ENCODE measurements at places on chromosomes 1 and 21.

- no peak for DNase-seq
Observed at GRCh38 chr21:25360593-25360992, 246.7 kb downstream of the MRPL39 start.

- DNase-seq: no peak
Observed at GRCh38 chr21:35119501-35120047, 70.5 kb upstream of the RUNX1 start.

- no peak for DNase-seq
Observed at GRCh38 chr1:112444269-112444668, 48.3 kb downstream of the CTTNBP2NL start.

- no peak for DNase-seq
Observed at GRCh38 chr1:3225661-3226060, 156.7 kb downstream of the PRDM16 start.

GRCh38 chr21:41766883-41767605 lies at the start of gene RIPK4:
Gene RIPK4 (minus strand): TSS chr21:41767052. CDS start chr21:41767041, 11 bp downstream.
- no peak for DNase-seq

GRCh38 chr1:212518188-212519054 lies 85.7 kb downstream of the NENF start:
- DNase-seq: no peak

- no peak for DNase-seq
Observed at GRCh38 chr1:53344921-53345838, 17.3 kb upstream of the LRP8 start.

DNA sequence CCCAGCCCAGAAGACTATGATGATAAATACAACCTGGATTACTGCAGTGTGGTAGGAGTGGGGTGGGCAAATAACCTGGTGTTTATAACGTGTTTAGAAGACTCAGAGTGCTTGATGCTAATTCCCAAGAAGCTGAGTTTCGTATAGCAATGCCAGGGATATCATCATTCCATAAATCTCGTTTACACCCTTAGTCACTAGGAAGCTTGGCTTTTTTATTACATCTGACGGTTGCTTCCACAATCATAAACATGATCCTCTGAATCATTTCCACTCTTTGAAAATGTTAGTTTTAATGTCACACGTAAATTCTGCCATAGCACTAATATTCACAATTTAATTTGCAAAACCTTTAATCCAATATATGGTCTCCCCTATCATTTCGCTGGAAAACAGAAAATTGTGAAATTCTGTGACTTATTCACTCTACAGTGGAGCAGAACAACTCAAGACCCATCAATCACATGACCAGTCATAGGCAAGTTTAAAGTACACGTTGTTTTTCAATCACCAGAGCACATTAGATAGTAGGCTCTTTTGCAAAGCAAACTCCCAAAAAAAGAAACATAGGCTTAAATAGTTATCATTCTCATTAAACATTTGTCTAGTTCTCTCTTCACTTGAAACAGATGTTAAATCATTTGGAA lies 321.0 kb downstream of the LTN1 start:
- DNase-seq: no peak

DNA sequence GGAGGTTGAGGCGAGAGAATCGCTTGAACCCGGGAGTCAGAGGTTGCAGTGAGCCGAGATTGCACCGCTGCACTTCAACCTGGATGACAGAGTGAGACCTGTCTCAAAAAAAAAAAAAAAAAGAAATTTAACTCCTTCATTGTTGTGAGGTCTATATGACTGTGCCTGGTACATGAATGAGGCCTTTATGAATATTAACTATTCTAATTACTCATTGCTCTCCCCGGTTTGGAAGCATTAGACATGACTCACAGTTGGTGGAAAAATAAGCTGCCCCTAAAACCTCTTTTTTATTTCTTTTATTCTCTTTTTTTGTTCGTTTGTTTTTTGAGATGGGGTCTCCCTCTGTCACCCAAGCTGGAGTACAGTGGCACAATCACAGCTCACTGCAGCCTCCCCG lies 3.3 kb downstream of the NPPB start:
- DNase-seq: no peak

DNA sequence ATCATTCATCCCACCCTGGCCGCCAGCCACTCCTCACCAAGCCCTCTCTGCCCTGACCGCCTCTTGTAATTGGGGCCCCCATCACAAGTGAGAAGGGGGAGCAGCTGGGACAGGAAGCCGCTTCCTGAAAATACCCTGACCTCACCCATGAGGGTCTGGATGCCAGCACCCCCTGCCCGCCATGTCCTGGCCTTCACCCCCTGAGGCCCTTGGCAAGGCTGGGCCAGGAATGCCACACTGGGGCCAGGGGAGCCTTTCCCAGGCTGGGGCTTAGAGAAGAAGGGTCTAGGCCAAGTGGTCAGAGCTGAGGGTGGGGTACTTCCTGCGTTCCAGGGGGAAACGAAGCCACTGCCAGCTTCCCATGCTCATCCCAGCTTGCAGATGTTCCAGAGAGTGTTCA lies 60.5 kb downstream of the TAS1R2 start:
- DNase-seq: no peak

- no peak for DNase-seq
Observed at GRCh38 chr1:10232163-10232562, 21.8 kb downstream of the KIF1B start.

DNA sequence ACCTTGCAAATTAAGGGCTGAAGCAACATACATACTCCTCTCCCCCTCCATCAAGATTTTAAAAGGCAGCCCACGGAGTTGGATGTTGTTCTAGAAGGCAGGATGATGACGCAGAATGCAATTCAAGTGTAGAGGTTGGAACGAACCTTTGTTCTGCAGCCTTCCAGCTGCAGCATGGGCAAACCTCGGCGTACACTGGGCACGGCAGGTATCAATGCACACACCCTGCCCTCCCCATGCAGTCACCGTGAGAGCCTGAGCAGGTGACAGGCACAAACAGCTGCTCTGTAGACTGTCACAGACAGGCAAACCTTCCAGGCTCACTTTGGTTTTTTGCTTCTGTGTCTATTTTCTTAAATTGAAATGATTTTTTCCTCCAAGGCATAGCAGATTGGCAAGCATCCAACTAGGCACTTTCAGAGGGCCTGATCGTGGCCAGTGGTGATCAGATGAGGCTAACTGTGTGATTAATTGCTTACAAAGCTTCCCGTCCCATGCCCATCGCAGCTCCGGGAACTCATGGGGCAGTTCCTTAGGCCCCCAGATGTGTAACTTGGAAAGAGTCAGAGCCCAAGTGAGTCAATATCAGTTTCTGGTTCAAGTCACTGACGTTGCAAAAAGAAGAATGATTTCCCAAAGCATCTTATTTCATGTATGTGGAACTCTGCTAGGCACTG lies 82.3 kb downstream of the ITPKB start:
- no peak for DNase-seq

GRCh38 chr1:31437433-31438037 lies 24.5 kb downstream of the SERINC2 start:
- DNase-seq: no peak

DNA sequence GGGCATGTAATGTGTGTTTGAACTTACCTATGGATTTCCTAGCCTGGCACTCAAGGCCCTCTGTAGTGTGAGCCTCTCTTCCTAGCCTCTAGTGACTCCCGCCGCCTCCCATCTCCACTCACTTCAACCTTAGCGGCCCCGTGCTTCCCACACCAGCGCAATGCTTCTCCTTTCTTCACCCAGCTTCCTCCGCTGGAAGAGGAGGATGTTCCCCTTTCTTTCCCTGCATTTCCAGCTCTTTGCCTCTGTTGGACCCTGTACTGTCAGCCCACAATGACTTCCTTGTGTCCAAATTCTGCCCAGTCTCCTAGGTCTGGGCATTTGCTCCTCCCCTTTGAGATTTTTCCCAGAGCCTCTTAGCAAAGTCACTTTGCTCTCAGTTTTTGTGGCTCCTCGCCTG lies 138.1 kb upstream of the IRF2BP2 start:
- DNase-seq: no peak

DNA sequence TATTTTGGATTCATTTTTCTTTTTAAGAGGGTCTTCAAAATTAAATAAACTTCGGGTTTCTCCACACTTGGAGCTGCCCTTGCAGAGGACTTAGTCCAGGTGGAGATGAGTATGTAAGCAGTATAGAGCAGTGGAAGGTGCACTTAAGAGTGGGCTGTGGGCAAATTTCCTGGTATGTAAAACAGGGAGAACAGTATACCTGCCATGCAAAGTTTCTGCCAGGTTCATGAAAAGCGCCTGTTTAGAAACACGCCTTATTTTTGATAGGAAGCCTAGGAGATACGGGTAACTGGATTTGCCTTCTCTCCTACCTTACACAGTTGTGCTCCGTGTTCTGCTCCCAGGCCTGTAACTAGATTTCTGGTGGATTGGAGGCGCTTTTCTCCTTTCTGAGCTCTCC lies 1.2 kb downstream of the KDM4A start:
- no peak for DNase-seq
